ENCODE measurements at places on chromosomes 5 and 9.

GRCh38 chr9:20442461-20443319 lies 179.6 kb downstream of the MLLT3 start:
- DNase-seq = no peak

DNA sequence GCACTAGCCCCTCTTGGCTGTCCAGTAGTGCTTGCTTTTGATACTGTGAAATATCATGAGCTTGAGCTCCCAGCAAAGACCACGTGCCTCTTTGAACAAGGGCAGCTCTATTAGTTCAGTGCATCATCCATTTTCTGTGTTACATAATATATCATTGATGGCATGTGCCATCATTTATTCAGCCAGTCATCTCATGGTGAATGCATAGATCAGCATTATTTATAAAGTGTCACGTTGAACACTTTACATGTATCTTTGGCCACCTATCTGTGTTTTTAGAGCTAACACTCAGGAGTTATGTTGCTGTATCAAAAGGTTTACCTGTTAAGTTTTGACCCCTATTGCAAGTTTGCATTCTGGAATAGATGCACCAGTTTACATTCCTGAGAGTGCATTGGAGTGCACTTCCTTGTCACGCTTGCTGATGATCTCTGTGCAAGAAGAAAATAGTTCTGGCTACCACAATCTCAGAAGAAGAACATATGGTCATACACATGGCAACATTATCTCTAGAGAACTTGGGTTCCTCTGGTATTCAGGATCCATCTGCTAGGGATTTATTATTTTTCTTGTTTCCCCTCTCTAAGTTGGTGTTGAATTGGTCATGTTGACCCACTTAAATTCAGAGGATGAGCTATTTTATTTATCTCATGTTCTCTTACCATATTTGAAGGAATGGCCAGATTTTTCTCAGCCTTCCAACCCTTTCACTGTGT lies 120.9 kb downstream of the SH3GL2 start:
- no peak for DNase-seq

GRCh38 chr9:118630079-118630478 lies 739.2 kb downstream of the BRINP1 start:
- DNase-seq = no peak

DNA sequence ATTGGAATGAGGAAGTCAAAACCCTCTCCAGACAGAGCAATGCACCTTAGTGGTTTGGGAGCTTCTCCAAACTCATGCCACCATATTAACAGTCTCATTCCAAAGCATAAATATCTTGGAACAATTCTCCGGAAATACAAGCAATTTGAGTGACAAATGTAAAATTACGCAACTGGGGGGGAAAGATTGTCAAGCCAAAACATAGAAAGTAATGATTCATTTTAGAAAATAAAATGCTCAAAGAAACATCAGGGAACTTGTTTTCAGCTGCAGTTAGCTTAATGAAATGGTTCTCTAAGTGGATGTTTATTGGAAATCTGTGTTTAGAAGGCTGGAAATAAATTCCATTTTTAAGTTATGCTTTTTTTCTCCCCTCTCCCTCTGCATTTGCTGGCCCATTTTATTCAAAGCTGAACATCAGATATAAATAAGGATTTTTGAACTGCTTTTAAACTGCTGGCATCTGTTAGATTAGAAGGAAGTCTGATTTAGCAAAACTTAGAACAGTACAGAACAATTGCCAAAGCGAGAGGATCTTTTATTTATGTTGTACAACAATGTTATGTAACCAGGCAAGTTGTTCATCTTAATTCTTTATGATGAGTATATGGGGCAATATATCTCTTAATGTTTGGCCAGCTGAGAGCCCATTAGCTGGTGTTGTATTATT lies 551.9 kb downstream of the PRELID2 start:
- DNase-seq = no peak

DNA sequence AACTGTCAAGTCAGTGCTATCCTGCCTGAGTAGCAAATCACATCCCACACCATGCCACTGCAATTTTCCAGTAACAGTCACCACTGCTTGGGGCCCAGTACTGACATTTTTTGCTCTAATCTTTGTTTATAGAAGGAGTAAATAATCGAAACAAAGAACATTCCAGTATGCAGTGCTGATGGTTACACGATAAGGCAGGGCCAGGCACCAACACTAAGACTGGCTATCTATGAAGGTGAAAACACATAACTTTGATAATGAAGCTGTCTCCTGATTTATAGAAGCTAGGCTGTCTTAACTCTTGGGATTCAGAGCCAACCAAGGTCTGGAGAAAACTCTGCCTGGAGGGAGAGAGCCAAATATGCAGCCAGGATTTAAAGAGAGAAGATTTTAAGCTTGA lies 365.3 kb downstream of the BNC2 start:
- DNase-seq = no peak

- no peak for DNase-seq
Observed at GRCh38 chr5:155008669-155009068, 4.9 kb upstream of the KIF4B start.

DNA sequence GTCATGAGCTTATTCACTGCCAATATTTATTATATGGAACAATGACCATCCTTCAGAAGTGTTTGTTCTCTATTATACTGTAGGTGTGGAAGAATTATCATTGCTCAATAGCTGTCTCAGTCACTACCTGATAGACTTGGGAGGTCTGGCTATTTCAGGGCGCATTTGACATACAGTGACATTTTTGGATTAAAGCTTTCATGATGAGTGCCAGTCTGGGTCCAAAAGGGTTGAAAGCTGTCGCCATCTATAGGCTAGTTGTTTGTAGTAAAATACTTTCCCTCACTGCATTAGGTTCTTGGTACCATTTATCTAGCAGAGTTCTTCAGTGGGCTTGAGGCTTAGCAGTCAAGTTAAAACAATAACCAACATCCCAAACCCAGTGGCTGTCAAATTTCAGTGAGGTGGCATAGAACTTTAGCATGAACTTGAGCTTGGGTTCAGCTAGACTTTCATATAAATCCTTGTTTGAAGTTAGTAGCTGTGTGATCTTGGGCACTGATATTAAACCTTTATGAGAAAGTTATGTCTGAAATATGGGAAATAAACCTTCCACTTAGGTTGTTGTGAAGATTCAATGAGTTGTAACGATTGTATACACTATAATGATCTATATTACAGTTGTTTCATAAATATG lies 110.5 kb upstream of the CDKN2B start:
- no peak for DNase-seq

GRCh38 chr5:175686396-175686795 lies 28.5 kb downstream of the HRH2 start:
- peak; percentile 45 for DNase-seq

- no peak for DNase-seq
Observed at GRCh38 chr5:165188556-165189175, 1683.2 kb downstream of the MAT2B start.

GRCh38 chr9:137373611-137373980 lies 49.4 kb downstream of the EXD3 start:
- peak; percentile 48 for DNase-seq

DNA sequence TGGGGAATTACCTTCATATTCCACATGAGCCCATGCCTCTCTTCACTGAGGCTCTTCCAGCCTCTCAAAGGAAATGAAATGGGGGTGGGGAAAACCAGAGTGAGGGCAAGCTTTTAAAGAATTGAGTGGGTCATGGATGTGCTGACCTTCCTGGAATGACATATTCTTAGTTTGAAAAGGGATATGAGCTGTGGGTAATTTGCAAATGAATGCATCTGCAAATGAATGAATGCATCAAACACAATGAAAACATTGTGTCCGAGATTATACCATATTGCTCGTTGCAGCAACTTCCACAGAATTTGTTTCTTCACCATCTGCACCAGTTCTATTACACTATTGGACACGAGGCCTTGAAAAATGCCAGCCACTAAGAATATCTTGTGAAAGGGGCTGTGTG lies 198.6 kb upstream of the CDH6 start:
- DNase-seq = no peak

DNA sequence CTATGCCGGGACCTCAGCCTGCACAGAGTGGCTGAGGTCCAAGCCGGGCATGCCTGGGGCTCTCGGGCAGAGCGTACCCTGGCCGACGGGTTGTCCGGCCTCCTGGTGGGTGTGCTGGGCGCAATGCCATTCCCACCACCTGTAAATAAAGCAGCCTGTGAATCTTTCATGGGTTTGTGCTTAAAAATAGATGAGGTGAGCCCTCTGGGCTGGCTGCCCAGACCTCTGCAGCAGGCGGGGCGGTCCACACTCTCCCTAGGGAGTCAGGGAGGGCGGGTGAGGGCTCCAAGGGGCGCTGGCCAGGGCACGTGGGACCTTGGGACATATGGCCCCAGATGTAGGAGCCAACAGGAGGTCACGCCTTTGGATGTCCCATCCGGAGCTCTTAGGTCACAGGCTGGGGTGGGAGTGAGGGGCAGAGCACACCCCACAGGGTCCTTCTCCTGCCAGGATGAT lies 3.6 kb upstream of the AGPAT2 start:
- DNase-seq = peak; percentile 80

DNA sequence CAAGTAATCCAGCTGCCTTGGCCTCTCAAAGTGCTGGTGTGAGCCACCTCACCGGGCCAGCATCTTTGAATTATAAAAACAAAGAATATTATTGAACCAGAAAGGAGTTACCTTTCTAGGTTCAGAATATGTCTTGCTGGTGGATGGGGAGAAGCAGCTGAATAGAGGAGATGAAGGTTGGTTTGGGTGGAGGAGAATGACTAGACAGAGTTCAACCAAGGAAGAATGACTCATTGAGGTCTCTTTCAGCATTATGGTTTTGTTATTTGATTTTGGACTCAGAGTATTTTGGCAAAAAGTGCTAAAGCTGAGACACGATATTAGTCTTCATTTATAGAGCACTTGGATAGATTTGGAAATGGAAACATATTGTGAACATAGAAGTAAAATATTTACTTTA lies 75.2 kb upstream of the MPDZ start:
- no peak for DNase-seq

DNA sequence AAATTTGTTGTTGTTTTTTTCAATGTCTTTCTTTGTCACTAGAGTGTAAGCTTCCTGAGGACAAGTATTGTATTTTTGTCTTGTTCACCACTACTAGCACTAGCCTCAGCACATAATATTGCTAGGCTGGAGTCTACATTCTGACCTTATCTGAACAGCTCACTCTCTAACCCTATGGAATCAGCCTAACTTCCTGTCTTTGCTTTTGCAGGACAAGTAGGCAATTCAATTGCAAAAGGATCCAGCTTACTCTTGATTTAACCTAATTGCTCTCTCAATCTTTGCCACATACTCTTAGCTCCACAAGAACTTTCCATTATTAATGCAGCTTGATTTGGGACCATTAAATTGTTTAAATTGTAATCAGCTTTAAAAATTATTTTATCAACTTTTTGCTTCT lies 308.5 kb downstream of the MAN2A1 start:
- DNase-seq = no peak

DNA sequence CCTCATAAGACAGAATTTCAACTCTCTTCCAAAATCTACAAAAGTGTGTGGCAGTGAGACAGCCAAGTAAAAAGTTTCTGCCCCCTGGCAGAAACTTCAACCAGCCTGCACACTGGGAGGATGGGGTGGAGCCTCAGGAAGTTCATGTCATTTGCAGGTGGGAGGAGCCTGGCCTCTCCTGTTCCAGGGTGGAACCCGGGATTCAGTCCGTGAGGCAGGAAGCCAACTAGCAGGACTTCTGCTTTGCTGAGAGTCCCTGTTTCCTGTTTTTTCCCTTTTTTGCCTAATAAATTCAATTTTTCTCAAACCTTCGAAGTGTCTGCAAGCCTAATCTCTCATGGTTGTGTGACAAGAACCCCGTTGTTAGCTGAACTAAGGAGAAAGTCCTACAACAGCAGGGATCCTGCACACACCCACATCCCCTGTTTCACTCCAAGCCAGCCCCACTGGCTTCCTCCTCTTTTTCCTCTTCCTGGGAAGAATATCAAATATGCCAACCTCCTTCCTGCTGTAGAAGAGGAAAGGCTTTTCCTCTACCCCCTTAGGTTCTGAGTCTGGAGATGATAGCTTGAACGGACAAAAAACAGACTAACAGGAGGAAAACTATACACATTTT lies 69.3 kb downstream of the ALDH7A1 start:
- DNase-seq = peak; percentile 89

GRCh38 chr5:139733698-139734538 lies 61.7 kb upstream of the PSD2 start:
- no peak for DNase-seq

Measured in sigmoid colon (tissue), 7 donors.